ENCODE measurements at places on chromosomes 12 and 14.

GRCh38 chr14:29930283-29930682 is 2.6 kb upstream of the PRKD1 start:
- no peak for DNase-seq

- DNase-seq: no peak
Measured at GRCh38 chr12:121990692-121991603, 30.7 kb upstream of the BCL7A start.

DNA sequence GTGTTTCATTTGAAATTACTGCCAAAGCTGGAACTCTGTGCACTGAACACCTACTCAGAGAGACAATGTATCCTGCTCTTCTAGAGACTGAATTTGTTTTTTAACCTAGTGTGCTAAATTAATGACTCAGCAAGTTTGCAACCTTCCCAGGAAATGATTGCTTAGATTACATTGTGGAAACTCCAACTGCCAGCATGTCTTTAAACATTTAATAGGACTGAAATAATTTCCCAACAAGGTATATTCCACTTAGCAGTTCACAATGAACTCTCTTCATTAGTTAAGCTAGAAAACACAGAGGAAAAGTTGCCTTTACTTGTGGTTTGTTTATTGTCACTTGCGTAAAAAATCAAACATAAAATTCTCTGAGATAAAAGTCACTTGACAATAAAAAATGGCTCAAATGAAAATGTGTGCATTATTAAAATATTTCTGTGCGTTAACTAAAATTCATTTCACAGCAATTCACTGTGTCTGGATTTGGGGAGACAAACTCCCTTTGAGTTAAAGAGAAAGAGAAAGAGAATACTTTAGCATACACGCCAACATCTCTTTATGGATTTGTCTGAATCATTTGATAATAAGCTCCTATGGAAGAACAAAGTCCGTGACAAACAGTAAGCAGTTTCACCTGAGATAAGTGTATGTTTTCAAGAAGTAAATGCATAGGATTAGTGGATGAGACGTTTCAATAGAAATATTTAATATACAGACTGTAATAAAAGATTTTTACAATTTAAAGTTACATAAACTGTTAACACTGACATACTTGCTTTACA is 284.0 kb downstream of the PRKD1 start:
- DNase-seq: no peak

DNA sequence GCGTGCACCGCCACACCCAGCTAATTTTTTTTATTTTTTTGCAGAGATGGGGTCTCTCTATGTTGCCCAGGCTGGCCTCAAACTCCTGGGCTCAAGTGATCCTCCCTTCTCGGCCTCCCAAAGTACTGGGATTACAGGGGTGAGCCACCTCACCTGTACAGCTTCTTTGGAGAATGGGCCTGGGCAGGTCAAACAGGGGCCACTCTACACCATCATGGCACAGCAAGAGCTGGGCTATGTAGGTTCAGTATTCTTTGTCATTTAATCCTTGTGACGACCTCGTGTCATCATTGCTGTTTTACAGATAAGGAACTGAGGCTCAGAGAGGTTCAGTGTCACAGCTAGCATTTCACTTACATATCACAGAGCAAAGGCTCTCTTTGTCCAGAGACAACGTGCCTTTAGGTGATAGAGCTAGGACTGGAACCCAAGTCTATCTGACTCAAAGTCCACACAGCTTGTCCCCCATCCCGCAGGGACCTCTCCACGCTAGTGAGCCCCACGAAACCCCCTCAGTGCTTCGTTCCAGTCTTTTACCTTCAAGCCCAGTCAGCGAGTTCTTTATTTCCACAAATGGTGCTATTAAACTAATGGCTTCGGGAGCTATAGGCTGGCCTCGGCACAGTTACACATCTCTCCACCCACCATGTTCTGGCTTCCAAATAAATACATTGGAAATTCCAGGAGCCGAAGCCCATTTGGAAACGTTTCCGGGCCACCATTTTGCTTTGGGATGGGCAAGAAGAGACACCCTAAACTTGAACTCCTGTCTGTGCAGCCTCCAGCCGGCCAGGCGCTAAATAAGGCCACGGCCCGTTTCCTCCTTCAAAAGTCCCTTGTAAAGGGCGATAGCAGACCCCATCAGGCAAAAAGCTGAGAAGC is 660 bp upstream of the MAP1LC3B2 start:
- no peak for DNase-seq

GRCh38 chr12:102954134-102954533 is 3.3 kb upstream of the ASCL1 start:
- DNase-seq: no peak

DNA sequence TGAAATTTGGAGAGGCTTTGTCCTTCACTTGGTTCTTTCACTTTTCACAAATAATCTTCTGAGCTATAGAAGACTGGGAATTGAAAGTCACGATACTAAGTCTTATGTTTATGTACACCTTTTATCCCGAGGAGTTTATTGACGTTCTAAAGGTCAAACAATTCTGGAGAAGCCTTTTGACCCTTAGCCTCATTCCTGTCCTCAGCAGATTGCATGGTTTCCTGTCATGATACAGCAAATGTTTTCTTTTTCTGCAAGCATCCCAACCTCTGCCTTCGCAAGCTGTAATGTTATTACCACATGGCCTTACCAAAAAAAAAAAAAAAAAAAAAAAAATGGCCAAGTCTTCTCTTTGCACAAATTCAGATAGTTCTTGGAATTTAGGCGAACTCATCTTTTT is 411.7 kb upstream of the FLRT2 start:
- no peak for DNase-seq

DNA sequence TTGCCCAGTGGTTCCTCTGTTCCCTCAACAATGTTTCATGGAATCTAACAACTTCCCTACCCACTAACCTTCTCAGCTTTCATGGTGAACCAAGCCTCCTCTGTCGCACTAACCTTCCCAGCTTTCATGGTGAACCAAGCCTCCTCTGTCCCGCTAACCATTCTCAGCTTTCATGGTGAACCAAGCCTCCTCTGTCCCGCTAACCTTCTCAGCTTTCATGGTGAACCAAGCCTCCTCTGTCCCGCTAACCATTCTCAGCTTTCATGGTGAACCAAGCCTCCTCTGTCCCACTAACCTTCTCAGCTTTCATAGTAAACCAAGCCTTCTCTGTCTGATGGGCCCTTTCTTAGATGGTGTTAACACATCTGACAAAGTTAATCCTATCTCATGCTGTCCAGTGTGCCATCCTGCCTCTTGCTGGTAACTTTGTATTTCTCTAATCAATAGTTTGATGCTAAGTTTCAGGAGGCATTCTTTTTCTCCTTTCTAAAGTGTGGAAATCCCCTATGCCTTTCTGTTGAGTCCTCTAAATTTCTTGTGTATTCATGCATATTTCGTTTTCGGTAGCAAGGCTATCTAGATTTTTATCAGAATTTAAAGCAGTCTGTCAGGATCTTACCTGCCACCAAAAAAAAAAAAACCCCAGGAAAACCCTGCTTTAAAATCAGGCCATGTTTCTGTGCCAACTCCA is 26.8 kb upstream of the KCNK13 start:
- DNase-seq: no peak

DNA sequence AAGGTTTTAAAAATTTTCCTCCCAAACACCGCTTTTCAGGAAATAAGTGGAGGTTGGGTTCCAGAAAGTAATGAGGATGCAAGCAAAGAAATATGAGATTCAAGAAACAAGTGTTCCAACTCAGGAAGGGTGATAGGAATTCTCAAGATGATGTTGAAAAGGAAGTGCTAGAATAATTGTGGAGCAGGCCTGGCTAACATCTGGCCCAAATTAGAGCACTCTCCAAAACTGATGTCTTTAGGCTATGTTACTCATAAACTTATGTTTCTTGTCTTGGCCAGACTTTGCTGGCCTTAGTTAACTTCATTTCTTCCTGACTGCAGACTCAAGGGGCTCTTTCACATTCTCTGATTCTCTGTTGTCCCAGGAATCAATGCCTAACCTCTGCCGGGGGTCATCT is 116.3 kb downstream of the TMTC3 start:
- DNase-seq: no peak

- no peak for DNase-seq
Measured at GRCh38 chr12:77062396-77062795, 3.0 kb downstream of the E2F7 start.

DNA sequence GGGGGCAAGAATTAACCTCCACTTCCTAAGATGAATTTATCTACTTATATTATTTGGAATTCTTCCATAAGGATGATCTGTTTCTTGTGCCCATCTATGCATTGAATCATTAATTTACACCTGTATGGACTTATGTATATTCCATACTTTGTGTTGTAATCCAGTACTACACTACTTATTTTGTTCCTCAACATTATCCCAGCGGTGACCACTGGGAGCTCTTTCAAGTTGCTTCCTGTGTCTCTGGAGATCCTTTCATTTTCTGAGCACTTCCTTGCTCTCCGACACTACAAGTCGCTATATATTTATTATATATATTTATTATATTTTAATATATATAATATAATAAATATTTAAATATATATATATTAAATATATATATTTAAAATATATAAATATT is 54.9 kb upstream of the SCN8A start:
- no peak for DNase-seq

- no peak for DNase-seq
Measured at GRCh38 chr14:35932659-35933159, 106.6 kb downstream of the BRMS1L start.
